ENCODE measurements at places on chromosomes 6 and 20.
A peak's percentile ranks its signal among the peaks of the same experiment; 100 is the strongest.

DNA sequence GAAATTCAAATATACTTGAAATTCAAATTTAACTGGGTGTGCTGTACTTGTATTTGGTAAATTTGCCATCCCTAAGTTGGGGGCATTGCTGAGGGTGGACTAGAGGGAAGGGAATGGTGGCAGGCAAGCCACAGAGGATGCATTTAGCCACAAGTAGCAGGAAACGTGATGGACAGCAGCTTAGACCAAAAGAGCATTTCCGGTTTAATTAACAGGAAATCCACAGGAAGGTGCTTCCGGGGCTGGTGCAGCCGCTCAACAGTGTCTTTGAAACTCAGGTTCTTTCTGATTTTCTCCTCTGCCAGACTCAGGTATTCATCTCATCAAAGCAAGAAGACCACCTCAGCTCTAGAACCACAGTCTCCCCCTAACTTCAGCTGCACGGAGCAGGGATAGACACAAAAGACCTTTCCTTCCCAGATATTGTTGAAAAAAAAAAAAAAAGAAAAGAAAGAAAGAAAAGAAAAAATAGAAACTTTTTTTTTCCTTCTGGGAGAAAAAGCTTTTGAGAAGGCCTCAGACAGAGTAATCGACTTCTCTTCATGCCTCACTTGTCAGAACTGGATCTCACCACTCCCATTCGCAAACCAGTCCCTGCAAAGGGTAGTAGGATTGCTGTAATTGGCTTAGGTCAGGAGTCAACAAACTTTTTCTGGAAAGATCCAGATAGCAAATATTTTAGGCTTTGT lies 8.0 kb upstream of the BCAS1 start:
- no peak for DNase-seq

- no peak for DNase-seq
Observed at GRCh38 chr20:53778041-53778516, 184.4 kb upstream of the ZNF217 start.

GRCh38 chr6:41132254-41132653 lies 21.9 kb downstream of the TREML1 start:
- DNase-seq = no peak

- no peak for DNase-seq
Observed at GRCh38 chr20:1438361-1438760, 28.3 kb downstream of the NSFL1C start.

GRCh38 chr6:79042088-79042798 lies 35.8 kb downstream of the PHIP start:
- DNase-seq = no peak

DNA sequence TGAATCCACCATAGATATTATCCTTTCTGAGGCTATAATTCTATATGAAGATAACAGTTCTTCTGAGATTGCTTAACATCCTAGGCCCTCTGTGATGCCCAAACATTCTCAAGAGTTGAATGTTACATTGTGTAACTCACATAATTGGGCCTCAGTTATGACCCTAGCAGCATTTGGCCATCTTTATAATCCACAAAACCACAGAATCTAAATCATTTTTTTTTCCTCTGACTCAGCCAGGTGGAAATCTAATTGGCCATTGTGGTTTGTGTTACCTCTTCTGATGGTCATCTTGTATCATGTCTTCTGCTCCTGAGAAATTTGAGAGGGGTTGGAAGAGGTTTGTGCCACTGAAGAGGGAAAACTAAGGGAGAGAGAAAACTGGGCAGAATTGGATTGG lies 99.5 kb downstream of the LINC00237 start:
- no peak for DNase-seq

GRCh38 chr20:21184819-21185218 lies 58.9 kb downstream of the KIZ start:
- no peak for DNase-seq

DNA sequence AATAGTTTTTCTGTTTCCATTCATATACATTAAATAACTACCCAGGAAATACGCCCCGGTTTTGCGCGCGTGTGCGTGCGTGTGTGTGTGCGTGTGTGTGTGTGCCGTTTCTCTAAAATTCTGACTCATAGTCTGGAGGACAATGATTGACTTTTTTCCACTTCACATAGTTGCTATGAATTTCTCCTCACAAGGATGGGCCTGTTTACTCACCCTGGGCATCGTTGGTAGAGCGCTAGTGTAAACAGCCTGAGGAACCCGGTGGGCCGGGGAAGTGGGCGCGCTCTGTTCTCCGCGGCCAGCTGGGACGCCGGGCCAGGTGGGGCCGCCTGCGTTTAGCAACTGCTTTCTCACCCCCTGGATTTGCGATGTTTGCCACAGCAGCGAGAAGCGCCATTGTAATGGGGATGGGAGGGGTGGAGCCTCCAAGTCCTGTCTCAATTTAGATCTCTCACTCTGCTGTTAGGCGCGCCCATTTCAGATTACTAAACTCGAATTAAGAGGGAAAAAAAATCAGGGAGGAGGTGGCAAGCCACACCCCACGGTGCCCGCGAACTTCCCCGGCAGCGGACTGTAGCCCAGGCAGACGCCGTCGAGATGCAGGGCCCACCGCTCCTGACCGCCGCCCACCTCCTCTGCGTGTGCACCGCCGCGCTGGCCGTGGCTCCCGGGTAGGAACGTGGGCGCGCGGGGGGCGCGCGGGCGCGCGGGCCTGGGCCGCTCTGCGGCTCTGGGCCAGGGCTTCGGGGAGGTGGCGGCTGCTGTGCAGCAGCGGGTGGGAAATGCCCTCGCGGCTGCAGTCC lies at the start of gene CD109:
CD109 (plus strand) TSS at position 585 of the 803 bp plus-strand sequence; CDS start at position 598, 13 bp downstream.
- peak; percentile 72 for DNase-seq

DNA sequence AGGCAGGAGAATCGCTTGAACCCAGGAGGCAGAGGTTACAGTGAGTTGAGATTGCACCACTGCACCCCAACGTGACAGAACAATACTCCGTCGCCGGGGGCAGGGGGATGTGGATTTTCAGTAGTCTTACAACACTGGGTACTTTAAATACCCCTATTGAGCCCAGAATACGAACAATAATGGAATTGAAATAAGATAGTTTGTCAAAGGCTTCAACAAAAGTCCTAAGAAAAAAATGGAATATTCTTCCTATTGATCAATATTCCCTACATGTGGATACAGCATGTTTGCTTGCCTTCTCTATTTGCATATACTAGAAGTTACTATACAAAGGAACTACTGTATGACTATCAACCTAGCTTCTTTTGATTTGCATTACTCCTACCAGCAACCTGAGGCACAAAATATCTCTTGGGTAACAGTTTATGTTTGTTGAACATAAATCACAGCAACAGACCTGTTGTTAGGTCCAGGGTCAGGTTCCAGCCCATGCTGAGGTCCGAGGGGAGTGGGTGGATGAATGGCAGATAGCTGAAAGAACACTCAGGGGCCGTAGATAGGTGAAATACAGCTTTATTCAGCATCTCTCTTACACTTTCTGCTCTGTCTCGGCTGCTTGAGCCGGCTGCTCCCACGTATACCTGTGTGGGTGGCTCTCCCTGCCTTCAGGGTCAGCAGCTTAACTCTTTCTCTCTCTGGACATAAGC lies 23.8 kb downstream of the MAN1A1 start:
- no peak for DNase-seq

GRCh38 chr20:49541733-49542513 lies 26.0 kb downstream of the PTGIS start:
- peak; percentile 30 for DNase-seq

GRCh38 chr6:134065706-134066105 lies 13.3 kb upstream of the SLC2A12 start:
- no peak for DNase-seq

GRCh38 chr20:34096699-34097444 lies 15.2 kb downstream of the EIF2S2 start:
- DNase-seq = no peak

GRCh38 chr20:47336129-47336754 lies 20.3 kb downstream of the ZMYND8 start:
- DNase-seq = no peak

DNA sequence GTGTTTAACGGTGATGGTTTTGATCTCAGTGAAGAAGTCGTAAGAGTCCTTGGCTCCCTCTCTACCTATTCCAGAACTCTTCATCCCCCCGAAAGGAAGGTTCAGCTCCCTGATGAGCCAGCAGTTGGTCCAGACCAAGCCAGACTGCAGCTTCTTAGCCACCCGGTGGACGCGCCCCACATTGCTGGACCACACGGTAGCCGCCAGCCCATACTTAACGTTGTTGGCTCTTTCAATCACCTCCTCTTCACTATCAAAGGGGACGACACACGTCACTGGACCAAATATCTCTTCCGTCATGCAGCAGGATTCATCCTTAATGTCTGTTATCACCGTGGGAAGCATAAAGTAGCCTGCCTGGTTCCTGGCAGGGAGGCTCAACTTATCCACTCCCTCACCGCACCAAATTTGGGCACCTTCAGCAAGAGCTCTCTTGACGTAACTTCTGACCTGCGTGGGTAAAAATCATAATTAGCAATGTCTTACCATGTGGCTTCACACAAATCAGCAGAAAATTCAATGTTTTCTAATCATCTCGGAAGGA lies 31.4 kb downstream of the ALDH8A1 start:
- no peak for DNase-seq

GRCh38 chr20:33948480-33948879 lies 45.2 kb upstream of the RALY start:
- DNase-seq = no peak

DNA sequence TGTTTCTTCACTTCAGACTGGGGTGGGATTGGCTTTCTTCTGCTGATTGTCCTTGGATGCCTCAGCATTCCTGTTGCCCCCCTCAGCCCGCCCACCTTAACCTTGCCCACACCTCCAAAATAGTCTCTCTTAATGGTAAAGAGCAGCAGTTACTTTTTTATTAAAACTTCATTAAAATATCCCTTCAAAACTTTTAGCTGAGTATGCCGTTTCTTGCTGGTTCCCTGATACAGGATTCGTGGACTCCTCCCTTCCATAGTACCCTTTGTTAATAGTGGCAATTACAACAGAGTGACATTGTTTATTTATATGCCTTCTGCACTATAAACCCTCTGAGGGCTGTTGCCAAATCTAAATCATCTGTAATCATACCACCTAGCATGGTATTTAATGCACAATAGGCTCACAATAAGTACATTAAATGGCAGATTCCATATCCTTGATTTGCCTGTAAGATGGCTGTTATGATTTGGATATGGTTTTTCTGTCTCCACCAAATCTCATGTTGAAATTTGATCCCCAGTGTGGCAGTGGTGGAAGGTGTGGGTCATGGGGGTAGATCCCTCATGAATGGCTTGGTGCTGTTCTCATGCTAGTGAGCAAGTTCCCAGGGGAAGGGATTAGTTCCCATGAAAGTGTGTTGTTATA lies 3.5 kb upstream of the MOCS1 start:
- DNase-seq = no peak

DNA sequence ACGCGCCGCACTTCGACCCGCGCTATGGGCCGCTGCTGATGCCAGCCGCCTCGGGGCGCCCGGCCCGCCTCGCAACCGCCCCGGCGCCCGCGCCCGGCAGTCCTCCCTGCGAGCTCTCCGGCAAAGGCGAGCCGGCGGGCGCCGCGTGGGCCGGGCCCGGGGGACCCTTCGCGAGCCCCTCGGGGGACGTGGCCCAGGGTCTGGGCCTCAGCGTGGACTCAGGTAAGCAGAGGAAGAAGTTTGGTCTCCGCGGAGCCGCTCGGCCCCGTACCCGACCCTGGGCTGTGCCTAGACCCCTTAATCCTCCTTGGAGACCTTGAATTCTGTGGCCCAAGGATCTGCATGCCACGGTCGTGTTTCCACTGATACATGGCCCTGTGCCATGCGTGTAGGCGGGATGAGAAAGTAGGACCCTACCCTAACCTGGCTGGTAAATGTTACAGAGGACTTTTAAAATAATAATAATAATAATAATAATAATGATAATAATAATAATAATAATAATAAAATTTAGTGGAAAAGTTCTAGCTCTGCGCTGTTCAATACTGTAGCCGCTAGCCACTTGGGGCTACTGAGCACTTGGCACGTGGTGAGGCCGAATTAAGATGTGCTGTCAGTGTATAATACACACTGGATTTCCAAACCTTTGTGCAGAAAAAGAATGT lies 5.6 kb downstream of the VGLL2 start:
- DNase-seq = no peak

DNA sequence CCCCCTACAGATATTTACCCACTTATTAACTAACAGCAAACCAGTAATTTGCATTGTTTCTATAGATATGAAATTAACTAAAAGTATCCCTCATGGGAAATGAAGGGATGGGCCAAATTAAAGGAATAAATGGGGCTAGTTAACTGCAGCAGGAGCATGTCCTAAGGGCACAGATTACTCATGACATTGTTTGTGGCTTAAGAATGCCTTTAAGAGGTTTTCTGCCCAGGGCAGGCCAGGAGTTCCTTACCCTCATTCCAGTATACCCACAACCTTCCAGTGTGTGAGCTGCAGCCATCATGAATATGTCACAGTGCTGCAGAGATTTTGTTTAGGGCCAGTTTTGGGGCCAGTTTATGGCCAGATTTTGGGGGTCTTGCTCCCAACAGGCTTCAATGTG lies 1101.9 kb downstream of the PRIM2 start:
- no peak for DNase-seq

GRCh38 chr20:23362392-23363256 lies 642 bp downstream of the GZF1 start:
- DNase-seq = no peak

- DNase-seq = no peak
Observed at GRCh38 chr6:170022291-170022722, 268.6 kb downstream of the DLL1 start.

DNA sequence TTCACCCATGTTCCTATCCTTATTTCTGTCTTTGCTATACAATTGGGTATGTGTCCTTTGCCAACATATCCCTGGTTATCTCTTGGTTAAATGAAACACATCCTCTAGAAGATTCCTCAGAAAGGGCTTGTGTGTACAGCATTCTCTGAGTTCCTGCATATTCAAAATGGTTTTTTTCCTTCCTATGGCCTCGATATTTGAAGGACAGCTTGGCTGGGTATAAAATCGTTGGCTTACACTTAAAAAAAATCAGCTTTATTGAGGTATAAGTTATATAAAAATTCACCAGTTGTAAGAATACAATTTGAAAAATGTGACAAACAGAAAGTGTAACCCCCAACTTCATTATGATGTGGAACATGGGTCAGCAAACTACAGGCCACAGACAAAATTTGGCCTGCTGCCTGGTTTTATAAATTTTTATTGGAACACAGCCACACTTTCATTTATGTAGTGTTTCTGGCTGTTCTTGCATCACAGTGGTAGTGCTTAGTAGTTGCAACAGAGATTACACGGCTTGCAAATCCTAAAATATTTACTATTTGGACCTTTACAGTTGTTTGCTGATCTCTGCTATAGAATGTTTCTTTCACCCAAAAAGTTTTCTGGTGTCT lies 16.7 kb downstream of the PCMT1 start:
- no peak for DNase-seq
